Naive thymus-derived CD4-positive, alpha-beta T cell (primary cell): ENCODE measurements at places on chromosomes 4 and X. TPM values are rescaled to one million over a fixed set of nuclear protein-coding genes. Genes with fewer than 3 reads are reported as not detected.

PLXNA3 gene
- polyA plus RNA-seq = 1.2 TPM

ADGRG4 gene
- polyA plus RNA-seq = not detected

GAR1 gene
- 16.4 TPM for polyA plus RNA-seq

NEUROG2 gene
- not detected for polyA plus RNA-seq

MAGEC3 gene
- not detected for polyA plus RNA-seq

TRPC5OS gene
- not detected for polyA plus RNA-seq

PPARGC1A gene
- not detected for polyA plus RNA-seq

FAM236B gene
- not detected for polyA plus RNA-seq

TACR3 gene
- polyA plus RNA-seq = not detected

USP51 gene
- 0.45 TPM for polyA plus RNA-seq

DNA sequence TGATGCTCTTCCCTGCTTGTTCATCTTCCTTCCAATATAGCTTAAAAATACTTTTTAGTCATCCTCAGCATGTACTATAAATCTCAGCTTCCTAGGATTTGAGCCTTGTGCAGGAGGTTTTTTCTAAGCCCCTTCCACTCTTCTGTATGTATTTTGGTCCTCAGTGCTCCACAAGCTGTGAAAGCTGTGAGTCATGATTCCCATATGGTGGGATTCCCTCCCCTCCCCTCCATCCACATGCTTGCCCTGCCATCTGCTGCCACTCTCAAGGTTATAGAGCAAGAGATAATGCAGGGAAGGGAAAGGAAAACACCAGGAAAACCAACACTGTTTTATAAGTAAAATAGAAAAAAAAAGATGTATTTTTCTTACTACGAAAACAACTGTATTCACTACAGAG, 58.5 kb upstream of the AP1S2 start:
- no peaks in the 10 kb centered on the region for H3K27me3 ChIP-seq
- no peak overlapping the region for H3K27ac ChIP-seq
- no peak for DNase-seq
- H3K4me1 ChIP-seq = no peaks in the 10 kb centered on the region

DNA sequence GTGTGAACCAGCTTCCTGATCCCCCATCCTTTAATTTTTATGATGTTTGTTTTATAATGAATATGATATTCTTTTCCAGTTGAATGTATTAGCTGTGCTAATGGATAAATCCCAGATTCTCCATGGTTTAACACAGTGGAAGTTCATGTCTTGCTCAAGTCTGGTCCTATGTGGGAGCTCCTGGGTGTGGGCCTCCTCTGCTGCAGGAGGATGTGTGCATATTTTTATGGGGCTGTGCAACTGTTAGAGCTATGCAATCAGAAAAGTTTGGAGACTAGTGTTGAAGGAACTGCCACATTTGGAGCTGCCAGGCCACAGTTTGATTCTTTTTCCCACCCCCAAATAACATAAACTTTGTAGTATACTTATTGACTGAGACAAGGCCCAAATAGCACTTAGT, 24.8 kb downstream of the MGST2 start:
- no peaks in the 10 kb centered on the region for H3K4me1 ChIP-seq
- no peak overlapping the region for H3K4me3 ChIP-seq
- DNase-seq = no peak

- H3K4me3 ChIP-seq = no peak overlapping the region
- peaks cover 4% of the 10 kb centered on the region for H3K36me3 ChIP-seq
- H3K4me1 ChIP-seq = peaks cover 12% of the 10 kb centered on the region
- H3K27me3 ChIP-seq = no peaks in the 10 kb centered on the region
- H3K27ac ChIP-seq = peak overlapping the region; percentile 66
- no peak for DNase-seq
Observed at GRCh38 chrX:154484255-154485149, 1.9 kb downstream of the UBL4A start.

DNA sequence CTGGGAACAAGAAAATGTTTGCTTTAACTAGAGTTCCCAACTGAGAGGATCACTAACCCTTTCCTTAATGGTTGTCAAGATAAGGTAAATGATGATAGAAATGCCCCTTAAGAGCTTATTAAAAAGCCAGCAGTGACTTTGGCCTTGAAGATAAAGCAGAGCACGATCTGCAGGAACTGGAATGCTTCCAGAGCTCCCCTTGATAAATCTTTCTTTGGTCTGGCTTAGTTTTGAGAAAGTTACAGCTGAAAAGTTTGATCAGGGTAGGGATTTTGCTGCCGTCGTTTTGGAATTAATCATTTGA, 64.0 kb downstream of the PTTG2 start:
- no peaks in the 10 kb centered on the region for H3K4me1 ChIP-seq
- no peak overlapping the region for H3K4me3 ChIP-seq
- peaks cover 39% of the 10 kb centered on the region for H3K36me3 ChIP-seq
- no peaks in the 10 kb centered on the region for H3K27me3 ChIP-seq
- DNase-seq = no peak
- no peak overlapping the region for H3K27ac ChIP-seq

DNA sequence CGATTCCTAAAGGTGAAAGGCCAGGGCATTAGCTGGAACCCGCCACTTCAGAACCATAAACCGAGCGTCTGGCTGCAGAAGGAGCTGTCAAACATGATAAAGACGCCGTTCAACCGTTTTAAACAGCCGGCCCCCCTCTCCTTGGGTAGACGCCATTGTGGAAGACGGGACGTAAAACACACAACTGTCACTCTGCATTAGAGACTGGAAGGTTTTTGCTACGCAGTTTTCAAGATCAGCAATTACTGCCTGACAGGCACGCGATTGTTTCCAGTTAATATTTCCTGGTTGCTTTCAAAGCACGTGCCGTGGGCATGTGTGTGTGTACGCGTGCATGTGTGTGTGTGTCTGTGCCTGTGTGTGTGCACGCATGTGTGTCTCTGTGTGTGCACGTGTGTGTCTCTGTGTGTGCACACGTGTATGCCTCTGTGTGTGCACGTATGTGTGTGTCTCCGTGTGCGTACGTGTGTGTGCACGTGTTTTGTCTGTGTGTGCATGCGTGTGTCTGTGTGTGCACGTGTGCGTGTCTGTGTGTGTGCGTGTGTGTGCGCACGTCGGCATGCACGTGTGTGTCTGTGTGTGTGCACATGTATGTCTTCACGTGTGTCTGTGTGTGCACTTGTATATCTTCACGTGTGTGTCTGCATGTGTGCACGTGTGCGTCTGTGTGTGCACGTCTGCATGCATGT, 48.8 kb downstream of the SHOX start:
- H3K4me3 ChIP-seq = no peak overlapping the region
- no peaks in the 10 kb centered on the region for H3K4me1 ChIP-seq
- no peaks in the 10 kb centered on the region for H3K27me3 ChIP-seq

DNA sequence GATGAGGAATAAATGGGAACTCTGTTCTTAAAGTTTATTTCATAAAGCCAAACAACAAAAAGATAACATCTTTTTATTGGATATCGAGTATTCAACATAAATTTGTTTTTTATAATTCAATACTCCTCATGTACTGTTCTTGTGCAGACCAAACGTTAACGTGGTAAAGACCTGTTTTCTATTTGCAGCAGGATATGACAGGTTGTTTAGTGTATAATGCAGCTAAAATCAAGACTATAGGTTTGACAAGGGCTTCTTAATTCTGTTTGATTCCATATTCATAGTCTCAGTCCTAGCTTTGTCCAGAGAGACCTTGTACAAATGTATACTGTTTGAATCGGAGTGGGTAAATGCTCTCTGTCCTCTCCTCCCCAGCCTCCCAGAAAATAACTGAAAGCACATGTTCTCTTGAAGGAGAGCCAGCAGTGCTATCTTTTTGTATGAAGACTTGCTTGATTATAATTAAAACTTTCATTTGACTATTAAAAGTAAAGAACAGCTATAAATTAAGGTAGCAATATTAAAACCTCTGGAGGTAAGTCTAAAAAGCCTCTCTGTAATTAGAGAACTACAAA, 17.7 kb downstream of the TMSB4X start:
- DNase-seq = no peak
- H3K4me3 ChIP-seq = no peak overlapping the region
- H3K4me1 ChIP-seq = peaks cover 11% of the 10 kb centered on the region
- H3K27ac ChIP-seq = no peak overlapping the region

DNA sequence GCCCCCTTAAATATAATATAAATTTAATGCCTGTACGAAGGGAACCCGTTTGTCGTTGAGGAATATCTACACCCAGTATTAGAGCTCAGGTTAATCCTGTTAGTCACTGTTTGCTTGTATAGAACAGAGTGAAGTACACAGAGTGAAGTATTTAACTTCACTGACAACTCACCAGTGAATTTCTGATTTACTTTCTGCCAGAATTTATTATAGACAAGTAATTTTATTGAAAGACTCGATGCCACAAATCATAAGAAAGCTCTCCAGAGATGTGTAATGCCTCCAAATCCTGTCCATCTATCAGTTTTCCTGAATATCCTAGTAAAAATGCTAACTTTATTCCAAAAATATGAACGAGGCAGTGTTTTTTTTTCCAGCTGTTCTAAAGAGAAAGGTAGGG, 1.6 kb downstream of the GAB1 start:
- no peak overlapping the region for H3K4me3 ChIP-seq
- no peak for DNase-seq
- H3K27me3 ChIP-seq = peaks cover 3% of the 10 kb centered on the region
- H3K4me1 ChIP-seq = no peaks in the 10 kb centered on the region

DNA sequence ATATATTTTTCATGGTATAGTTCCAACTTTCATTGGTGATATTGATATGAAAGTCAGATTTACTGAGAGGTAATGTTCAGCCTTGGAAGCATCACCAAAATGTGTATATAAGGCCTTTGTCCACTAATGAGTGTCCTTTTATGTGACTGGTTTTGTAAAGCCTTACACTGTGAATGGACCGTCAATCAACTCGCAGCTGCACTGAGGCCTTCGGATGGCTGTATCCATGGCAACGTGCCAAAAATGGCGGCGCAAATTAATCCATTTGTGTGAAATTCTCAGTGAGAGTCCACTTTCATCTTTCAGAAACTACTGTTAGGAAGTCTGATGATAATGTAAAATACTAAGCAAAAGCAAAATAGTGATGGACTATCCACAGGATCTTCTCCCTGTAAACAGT, 131.7 kb downstream of the SPCS3 start:
- H3K4me1 ChIP-seq = no peaks in the 10 kb centered on the region
- H3K36me3 ChIP-seq = no peaks in the 10 kb centered on the region
- no peak overlapping the region for H3K27ac ChIP-seq

GRCh38 chr4:102625232-102625930, 124.2 kb downstream of the NFKB1 start:
- H3K27ac ChIP-seq = no peak overlapping the region
- H3K4me1 ChIP-seq = peaks cover 26% of the 10 kb centered on the region
- H3K4me3 ChIP-seq = peak overlapping the region; percentile 35

GRCh38 chr4:168151327-168151726, 59.0 kb downstream of the ANXA10 start:
- H3K4me1 ChIP-seq = no peaks in the 10 kb centered on the region
- no peaks in the 10 kb centered on the region for H3K27me3 ChIP-seq
- no peak overlapping the region for H3K4me3 ChIP-seq
- no peaks in the 10 kb centered on the region for H3K36me3 ChIP-seq
- no peak for DNase-seq
- H3K27ac ChIP-seq = no peak overlapping the region

DNA sequence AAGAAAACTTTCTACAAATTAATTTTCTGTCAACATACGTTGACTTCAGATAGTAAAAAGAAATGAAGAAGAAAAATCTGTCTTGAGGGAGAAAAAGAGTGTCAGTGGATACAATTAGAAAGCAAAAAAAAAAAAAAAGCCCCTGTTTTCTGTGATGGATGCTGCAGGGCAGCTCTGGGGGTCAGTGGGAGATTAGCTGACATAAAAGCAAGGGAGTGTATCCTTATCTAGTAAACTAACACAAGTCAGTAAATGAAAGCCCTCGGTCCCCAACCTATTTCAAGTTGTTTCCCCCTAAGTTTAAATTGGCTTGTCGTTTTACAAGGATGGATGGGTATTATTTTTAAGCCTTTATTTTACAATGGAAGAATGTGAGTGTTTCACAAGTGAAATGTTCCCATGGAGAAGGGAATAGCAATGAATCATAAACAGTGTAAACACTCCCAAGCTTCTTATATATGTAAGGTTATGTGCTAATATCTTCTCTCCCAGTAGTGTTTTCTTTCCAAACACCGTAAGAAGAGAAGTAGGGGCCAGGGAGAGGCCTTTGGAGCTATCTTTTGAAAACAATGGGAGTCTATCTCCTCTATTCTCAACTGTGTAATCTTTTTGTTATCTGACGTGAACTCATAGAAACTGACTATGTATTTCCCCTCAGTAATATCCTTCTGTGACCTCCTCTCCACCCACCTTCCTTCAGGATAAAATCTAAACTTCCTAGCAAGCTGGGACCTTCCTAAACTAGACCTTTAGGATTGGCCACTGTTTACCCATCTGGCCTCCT, 347.7 kb downstream of the FBXO8 start:
- no peak for DNase-seq
- H3K4me3 ChIP-seq = no peak overlapping the region
- H3K27ac ChIP-seq = no peak overlapping the region
- H3K27me3 ChIP-seq = no peaks in the 10 kb centered on the region

DNA sequence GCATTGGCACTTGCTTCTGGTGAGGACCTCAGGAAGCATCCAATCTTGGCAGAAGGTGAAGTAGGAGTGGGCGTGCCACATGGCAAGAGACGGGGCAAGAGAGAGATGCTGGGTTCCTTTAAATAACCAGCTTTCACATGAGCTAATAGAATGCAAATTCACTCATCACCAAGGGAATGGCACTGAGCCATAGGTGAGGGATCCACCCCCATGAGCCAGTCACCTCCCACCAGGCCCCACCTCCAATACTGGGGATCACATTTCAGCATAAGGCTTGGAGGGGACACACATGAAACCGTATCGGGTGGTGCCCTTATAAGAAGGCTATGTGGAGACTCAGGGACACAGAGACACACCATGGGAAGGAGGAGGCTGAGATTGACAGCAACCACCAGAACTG, 140.0 kb upstream of the MSX1 start:
- H3K4me1 ChIP-seq = no peaks in the 10 kb centered on the region
- H3K27me3 ChIP-seq = no peaks in the 10 kb centered on the region
- no peak for DNase-seq

GRCh38 chrX:120286733-120287512, 24.3 kb downstream of the TMEM255A start:
- H3K36me3 ChIP-seq = no peaks in the 10 kb centered on the region
- H3K27ac ChIP-seq = no peak overlapping the region
- DNase-seq = no peak
- no peak overlapping the region for H3K4me3 ChIP-seq

DNA sequence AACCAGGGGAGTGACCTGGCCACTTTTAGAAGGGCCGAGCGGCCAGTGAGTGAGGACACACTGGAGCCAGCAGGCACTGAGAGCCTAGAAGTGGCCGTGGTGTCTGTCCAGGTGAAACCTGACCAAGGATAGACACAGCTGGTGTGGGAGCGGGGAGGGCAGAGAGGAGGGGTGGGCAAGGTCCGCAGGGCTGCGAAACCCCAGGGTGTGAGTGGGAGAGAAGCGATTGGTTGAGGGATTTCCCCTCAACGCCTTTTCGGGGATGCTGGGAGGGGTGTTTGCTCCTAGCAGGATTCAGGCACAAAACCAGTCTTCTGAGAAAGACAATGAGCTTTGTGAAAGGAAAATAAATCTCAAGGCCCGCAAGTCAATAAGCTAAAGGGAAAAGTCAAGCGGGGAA, 33.2 kb upstream of the ARSD start:
- no peaks in the 10 kb centered on the region for H3K27me3 ChIP-seq
- DNase-seq = no peak
- H3K27ac ChIP-seq = no peak overlapping the region
- no peaks in the 10 kb centered on the region for H3K36me3 ChIP-seq

- H3K4me3 ChIP-seq = peak overlapping the region; percentile 95
- H3K4me1 ChIP-seq = peaks cover 5% of the 10 kb centered on the region
Observed at GRCh38 chrX:129842510-129843208, 1.0 kb downstream of the ZDHHC9 start.

GRCh38 chr4:179007755-179008154, 1565.5 kb upstream of the AGA start:
- no peaks in the 10 kb centered on the region for H3K4me1 ChIP-seq
- no peak overlapping the region for H3K27ac ChIP-seq
- H3K36me3 ChIP-seq = no peaks in the 10 kb centered on the region
- no peak overlapping the region for H3K4me3 ChIP-seq
